ENCODE measurements at places on chromosomes 12 and 14.

GRCh38 chr12:74917743-74918142, 291.9 kb downstream of the KCNC2 start:
- DNase-seq, result no peak

DNA sequence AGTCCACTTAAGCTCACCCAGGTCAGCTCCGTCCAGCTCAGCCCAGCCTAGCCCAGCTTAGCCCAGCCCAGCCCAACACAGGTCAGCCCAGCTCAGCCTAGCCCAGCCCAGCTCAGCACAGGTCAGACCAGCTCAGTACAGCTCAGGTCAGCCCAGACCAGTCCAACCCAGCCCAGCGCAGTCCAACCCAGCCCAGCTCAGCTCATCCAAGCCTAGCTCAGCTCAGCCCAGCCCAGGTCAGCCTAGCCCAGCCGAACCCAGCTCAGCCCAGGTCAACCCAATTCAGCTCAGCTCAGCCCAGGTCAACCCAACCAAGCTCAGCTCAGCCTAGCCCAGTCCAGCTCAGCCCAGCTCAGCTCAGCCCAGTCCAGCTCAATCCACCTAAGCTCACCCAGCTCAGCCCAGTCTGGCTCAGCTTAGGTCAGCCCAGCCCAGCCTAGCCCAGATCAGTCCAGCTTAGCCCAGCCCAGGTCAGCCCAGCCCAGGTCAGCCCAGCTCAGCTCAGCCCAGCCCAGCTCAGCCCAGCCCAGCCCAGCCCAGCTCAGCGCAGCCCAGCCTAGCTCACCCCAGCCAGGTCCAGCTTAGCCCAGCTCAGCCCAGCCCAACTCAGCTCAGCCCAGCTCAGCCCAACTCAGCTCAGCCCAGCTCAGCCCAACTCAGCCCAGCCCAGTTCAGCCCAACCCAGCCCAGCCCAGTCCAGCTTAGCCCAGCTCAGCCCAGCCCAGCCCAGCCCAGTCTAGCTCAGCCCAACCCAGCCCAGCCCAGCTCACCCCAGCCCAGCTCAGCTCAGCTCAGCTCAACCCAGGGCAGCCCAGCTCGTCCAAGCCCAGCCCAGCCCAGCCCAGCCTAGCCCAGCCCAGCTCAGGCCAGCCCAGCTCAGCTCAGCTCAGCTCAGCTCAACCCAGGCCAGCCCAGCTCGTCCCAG, 184.0 kb downstream of the TMEM121 start:
- DNase-seq, result no peak

DNA sequence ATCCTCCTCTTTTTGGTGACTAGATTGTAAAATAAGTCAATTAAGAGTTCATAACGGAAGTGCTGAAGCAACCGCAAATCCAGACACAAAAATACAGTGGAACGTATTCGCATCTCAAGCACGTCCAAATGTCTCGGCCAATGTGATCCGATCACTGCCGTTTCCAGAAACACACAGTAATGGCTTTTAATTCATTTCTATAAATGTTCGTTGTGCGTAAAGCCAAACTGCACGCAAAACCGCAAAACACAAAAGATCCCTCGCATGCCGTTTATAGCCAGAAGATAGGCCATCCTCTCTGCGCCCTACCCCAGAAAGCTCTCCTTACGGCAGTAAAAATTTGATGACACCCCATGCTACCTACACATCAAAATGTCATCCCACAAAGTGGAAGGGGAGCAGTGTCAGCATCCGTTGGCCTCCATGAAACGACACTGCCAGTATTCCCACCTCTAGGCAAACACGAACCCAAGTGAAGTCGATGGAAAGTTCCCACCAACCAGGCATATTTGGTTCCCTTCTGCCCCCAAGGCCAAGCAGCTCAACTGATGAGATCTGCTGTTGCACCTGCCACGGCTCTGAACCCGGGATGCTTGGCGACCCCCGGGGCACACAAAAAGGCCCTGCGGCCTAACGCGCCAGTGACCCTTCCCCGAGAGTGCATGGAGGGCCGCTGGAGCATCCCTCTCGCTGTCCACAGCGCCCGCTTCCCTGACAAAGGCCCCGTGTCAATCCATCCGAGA, 1.4 kb downstream of the HECTD4 start:
- no peak for DNase-seq

- DNase-seq, result no peak
Observed at GRCh38 chr14:89091781-89092180, 267.3 kb downstream of the TTC8 start.

DNA sequence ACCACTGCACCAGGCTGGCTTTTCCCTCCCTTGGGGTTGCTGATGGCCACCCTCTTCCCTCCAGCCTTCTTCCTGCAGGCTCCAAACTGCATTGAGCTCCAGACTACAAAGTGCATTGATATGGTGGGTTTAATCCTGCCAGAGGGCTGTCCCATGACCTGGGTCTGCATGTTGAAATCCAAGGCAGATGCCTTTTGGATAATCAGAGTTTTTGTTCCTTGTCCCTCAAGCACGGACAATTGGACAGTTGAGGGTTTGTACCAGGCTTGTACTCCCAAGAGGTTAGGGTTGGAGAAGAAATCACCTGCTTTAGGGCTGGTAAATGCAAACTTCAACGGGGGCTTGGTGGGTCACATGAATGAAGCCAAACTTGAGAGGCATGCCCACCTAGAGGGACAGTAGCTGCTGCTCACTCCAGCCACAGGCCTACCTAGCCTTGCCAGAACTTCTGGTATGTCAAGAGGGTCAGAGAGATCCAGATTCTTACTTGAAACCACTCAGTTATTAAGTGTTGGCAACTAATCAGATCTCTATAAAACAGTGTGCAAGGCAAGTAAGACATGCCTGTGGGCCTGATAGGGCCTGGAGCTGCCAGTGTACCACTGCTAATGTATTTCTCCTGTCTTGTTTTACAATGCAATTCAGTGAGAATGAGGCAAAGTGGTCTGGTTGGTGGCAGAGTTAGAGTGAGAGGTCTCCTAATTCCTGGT, 21.7 kb upstream of the KRT83 start:
- DNase-seq, result no peak

- no peak for DNase-seq
Observed at GRCh38 chr12:104792570-104792969, 165.5 kb downstream of the SLC41A2 start.

- DNase-seq, result no peak
Observed at GRCh38 chr12:77421152-77421551, 355.8 kb upstream of the E2F7 start.

DNA sequence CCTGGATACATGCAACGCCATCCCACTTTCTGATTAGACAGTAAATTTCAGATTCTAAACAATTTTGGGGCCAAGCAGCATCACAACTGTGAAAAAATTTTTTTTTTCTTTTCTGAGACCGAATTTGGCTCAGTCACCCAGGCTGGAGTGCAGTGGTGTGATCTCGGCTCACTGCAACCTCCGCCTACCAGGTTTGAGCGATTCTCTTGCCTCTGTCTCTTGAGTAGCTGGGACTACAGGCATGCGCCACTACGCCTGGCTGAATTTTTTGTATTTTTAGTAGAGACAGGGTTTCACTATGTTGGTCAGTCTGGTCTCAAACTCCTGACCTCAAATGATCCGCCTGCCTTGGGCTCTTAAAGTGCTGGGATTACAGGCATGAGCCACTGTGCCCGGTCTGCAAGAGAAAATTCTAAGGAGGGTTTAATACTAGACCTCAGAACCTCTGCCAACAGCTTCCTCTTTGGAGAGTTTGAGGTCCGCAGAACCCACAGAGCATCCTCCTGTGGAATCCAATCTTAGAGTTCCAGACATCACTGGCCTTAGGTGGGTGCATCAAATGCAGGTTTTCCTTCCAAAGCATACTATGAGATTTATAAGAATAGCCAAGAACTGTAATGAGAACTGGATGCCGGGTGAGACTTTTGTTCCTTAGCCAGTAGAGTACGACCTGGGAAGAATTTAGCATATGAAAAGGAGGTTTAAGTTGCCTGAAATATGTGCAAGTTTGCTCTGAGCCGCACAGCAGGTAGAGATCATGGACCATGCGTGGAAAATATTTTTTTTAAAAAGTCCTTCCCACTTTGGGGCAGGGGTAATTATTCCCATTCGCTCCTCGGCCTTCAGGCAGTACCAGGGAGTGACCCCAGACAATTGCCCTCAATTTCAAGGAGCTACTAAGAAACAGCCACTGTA, 7.8 kb upstream of the PHC1 start:
- no peak for DNase-seq

DNA sequence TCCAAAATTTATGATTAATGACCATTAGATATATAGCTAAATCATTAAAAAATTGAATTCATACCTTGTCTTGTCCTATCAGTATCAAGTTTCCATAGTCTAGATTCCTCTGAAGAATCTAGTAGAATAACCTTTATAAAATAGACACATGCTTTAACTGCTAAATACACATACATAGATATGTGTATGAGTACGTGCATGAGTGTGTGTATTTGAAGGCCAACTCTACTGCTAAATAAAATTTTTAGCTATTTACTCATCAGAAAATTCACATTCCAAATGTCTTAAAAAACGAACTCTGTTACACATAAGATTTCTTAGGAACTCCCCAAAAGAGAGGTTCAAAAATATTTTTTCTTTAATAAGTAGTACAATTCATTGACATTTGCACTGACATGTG, 233.0 kb downstream of the SSPN start:
- no peak for DNase-seq

DNA sequence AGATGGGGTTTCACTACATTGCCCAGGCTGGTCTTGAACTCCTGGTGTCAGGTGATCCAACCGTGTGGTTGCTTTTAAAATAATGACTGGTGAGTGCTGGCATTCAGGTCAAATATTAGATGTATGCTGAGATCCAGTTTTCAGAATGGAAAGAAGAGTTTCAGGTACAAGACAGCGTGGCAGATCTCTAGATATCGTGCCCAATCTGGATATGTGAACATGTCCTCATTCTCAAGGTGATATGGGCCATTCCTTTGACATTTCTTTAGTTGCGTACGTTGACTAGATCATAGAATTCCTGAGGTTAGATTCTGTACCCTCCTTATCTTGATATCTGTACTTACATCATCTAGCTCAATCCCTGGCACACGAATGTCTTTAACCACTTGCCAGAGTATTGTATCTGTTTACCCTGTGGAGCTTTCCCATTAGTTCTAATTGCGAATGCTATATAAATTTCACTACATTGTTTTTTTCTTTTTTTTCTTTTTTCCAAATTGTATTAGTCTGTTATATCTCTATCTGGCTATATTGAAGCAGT, 80.2 kb downstream of the ANO6 start:
- DNase-seq, result no peak

- DNase-seq, result no peak
Observed at GRCh38 chr14:81737938-81738337, 204.3 kb upstream of the SEL1L start.

GRCh38 chr14:99037777-99038430, 234.1 kb downstream of the BCL11B start:
- no peak for DNase-seq

- no peak for DNase-seq
Observed at GRCh38 chr12:73892201-73892600, 645.4 kb upstream of the ATXN7L3B start.

DNA sequence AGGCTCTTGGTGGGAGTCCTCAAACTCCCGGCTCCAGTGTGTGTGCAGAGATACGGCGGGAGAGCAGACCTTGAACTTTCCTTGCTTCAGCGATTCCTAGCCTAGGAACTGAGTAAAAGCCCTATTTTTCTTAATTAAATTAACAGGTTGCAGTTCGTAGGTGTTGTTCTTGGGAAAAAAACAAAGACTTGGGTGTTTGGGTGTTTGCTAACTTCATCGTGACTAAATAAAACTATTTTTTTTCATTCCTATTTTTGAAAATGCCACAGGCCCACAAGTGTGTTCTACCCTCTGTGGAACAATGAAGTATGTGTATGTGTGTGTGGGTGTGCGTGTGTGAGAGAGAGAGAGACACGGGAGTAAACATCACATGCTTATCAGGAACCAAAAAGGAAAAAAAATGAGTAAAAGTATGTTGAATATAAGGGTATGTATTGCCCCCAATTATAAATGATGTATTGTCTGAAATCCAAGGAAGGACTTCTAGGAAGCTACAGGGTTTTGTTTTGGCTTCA, 651 bp downstream of the TMEM117 start:
- DNase-seq, result no peak

DNA sequence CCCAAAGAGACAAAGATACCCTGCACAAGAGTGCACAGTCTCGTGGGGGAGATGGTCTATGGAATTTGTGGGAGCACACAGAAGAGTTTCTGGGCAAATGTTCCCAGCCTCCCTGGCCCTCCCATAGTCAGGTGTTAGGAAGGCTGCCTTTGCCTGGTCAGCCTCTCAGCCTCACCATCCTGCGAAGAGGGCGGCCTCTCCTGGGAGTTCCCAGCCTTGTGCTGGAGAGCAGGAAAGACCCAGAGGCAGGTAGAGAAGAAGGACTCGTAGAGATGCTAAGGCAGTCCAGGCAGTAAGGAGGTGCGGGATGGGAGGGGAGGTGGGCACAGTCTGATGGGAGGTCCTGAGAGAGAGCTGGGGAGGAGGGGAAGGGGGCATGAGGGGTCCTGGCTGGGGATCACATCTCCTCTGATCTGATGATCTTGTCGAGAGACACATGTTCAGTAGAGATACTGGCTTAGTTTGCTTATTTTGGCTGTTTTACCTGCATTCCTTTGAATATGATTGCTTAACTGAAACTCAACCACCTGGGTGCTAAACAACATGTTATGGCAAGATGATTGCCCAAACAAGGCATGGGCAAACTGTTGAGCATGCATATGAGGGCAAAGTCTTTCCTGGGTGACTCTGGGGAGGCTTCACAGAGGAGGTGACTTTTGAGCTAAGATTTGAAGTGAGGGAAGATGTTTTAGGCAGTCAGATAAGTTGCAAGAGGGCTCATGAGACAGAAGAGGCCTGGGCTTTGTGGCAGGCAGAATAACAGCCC, 10.5 kb downstream of the SERPINA6 start:
- no peak for DNase-seq

GRCh38 chr12:82817368-82817767, 130.7 kb downstream of the TMTC2 start:
- no peak for DNase-seq

GRCh38 chr12:9719790-9720189, 13.1 kb downstream of the CLECL1 start:
- no peak for DNase-seq

- DNase-seq, result no peak
Observed at GRCh38 chr14:100804138-100804537, 21.8 kb upstream of the MEG3 start.

DNA sequence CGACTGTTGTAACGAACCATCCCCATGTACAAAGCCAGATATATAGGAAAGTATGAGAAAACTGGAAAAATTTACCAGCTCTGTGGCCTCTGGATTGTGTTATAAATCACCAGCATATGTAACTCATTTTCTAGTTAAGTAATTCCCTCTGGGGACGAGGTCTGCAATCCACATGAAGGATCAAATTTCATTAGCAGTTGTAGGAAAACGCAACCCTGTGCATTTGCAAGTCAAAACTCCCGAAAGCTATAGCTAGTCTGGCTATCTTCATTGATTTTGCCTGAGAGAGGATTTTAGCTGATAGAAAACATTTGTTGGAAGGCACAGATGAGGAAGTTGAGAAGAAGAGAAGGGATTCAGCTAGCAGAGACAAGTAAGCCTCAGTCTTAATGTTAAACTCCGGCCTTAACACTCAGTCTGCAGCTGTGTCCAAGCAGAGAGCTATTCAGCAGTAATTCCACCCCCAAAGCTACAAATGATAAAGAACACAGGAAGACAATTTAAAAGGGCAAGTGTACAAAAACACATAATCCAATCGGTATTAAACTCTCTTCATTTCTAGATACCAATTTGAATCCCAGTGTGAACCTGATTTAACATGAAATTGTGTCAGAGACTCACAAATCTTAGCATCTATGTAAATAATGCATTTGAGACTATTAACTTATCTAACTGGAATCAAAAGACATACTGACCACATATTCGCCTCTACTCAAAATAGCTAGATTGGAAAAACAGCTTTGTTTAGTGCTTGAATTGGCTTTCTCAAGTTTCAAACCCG, 54.2 kb upstream of the CERS5 start:
- DNase-seq, result no peak

GRCh38 chr14:101374373-101375338, 186.6 kb upstream of the DIO3 start:
- DNase-seq, result no peak

All from stimulated activated CD8-positive, alpha-beta memory T cell treated with anti-CD3 and anti-CD28 coated beads, Interleukin-15, amount 100 ng/mL, for 4 hours (primary cell).